ENCODE measurements at places on chromosomes 2 and 18.

DNA sequence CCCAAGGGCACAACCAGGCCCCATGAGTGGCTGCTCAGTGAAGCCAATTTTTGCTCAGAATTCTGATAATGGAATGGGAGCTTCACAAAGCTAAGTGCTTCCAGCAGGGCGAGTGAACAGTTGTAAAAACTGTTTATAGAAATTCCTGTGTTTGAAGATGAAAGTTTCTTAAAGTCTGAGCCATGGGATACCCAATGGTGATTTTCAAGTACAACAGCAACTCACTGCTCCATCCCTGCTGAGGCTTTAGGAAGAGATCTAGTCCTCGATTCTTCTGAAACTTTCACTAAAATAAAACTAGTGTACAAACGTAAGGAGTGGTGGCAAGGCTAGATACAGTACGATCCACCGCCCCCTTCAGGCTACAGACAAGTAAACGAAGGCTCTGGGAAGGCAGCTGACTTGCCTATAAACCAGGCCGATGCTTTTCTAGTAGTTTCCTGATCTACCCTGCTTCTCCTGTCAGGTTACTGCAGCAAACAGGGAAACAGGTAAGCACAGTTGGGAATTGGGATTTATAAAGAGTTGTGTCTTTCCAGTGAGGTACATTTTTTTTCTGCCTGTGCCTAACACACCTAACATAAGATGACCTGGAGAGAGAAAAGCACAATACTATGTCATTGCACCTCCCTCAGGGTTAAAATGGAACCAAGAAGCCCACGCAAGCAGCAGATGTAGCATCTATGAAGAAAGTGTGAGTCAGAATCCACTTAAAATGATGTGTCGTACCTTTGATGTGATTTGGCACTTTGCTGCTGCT, 108.7 kb downstream of the UXS1 start:
- DNase-seq: peak; percentile 66

GRCh38 chr2:128374001-128374710, 55.5 kb upstream of the HS6ST1 start:
- peak; percentile 95 for DNase-seq

- DNase-seq: no peak
Observed at GRCh38 chr2:54963476-54963875, 86.8 kb downstream of the RTN4 start.

GRCh38 chr2:237896507-237896892, 37.1 kb downstream of the RAMP1 start:
- peak; percentile 49 for DNase-seq

DNA sequence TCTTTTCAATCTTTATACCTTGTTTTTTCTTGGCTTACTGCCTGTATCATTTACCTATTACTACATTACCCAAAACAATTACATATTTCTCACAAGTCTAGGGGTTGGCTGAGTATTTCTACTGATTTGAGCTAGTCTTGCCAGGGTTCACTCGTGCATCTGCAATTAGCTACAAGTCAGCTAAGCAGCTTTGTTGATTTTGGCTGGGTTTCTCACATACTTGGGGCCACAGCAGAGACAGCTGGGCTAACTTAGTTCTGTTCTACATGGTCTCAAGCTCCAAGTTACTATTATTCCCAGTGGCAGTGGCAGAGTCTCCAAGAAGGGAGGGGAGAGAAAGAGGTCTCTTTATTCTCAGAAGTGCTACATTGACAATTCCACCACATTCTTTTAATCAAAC, 54.7 kb upstream of the SP5 start:
- peak; percentile 11 for DNase-seq

DNA sequence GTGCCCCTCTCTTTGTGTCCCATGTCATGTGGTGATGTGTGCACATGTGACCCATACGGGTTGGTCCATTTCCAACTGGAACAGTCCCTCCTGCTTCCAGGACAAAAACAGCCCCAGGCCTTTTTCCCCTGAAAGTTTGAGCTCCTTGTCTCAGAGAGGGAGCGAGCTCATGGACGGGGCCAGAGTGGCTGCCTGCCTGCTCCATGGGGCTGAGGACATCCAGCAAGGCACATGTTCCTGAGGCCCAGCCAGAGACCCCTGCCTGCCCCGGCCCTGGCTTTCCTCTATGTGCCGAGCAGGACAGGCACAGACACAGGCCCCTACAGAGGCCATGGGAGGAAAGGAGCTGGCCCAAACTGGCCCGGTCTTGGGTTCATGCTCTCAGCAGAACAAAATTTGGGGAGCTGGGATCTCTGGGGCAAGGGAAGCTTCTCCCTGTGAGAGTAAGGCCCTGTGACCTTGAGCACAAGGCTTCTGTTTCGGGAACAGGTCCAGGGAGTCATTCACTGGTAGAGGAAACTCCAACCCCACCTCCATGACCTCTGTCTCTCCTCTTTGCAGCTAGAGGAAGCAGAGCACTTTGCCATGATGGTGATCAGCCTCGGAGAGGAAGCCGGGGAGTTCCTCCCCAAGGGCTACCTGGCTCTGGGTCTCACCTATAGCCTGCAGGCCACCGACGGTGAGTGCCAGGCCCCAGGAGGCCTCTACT, 105.8 kb upstream of the MCFD2 start:
- DNase-seq: peak; percentile 31

DNA sequence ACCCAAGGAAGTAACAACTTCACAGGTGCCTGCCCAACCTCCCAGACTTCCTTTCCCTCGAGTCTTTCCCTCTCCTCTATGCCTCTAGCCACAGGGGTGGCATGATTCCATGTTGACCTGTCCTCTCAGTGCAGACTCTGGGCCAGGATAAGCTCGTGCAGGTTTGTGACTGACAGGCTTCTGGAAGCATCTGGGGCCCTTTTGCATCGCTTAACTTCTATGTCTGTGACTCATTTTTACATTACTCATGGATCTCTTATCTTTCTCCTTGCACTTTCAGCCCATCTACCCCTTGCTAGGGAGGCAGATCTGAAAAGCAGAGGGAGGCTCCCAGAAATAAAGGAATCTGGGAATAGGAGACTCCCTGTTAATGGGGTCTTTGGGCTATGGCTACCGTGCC, 98.5 kb upstream of the RIOK3 start:
- DNase-seq: peak; percentile 74

GRCh38 chr2:171491292-171491691, 31.0 kb upstream of the CYBRD1 start:
- DNase-seq: no peak

DNA sequence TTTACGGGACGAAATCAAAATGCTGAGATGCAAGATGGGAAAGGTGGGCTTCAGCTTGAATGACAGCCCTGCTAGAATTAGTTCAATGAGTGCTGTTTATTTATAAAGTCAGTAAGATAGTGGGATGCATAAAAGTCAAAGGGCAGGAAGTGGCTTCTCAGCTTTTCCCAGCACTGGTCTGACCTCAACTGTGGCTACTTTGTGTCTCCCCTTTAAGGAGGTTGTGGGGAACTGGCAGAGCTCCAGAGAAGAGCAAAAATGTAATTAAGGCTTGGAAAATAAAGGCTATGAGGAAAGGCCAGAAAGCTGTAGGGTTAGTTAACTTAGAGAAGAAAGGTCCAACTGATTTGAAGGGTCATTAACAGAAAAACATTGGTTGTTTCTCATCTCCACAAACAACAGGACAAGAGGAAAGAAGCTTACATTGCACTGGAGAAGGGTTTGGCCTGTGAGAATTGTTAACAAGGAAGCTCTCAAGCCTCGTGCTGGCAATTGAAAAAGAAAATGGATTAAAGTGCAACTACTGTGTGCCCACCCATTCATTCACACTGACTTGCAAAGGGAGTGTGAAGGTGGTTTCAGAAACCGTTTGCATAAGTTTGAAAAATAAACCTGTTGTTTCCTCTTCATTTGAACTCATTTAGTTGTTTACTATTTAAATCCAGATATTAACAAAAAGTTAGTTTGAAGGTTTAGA, 68.8 kb upstream of the CD28 start:
- DNase-seq: peak; percentile 60

- peak; percentile 58 for DNase-seq
Observed at GRCh38 chr18:7590826-7591560, 23.9 kb downstream of the PTPRM start.

DNA sequence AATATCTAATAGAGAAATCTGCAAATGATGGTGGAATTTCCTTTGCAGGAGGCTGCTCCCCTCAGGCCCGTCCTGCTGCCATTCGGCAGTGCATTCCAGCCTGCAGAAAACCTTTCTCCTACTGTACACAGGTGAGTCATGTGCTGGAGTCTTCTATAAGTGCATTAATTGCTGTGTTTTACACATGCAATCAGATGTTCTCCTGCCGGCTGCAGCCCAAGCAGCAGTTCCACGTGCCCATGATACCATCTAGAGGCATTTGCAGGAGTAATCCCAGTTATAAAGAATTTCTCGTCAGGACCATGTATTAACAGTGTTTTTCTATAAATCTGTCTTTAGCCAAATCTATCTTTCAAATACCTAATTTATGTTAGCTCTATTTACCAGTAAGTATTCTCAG, 304.7 kb upstream of the HNMT start:
- peak; percentile 4 for DNase-seq

GRCh38 chr2:179592167-179592936, 269.1 kb downstream of the ZNF385B start:
- DNase-seq: peak; percentile 86

GRCh38 chr18:23648940-23649607, 13.6 kb downstream of the ANKRD29 start:
- DNase-seq: no peak

DNA sequence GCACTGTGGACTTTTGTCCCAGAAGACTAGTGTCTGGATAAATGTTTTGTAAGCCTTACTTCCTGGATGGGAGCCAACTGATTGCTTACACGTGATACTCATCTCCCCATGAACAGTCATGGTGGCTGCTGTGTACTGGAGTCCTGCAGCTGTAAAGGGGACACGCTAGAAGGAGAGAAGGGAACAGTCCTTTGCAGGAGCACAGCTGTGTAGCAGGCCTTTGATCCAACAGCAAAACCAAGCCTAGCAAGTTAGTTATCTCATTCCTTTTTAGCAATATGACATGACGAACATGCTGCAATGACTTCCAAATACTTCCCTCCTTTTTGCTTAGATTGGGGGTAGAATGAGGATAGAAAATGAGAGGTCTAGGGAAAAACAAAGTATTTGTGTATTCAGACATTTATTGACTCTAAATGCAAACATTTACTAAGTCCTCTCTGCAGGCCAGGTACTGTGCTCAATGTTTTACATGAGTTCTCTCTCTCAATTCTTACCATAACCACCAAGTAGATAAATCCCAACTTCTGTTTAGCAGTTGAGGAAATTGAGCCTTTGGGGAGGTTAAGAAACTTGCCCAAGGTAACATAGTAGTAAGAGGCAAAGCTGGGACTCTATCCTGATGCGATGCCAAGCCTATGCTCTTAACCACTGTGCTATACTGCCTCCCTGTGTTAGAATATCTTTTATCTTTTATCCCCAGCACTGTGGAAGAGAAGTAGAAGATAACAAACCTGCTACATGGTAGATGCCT, 55.4 kb upstream of the CD28 start:
- peak; percentile 65 for DNase-seq

DNA sequence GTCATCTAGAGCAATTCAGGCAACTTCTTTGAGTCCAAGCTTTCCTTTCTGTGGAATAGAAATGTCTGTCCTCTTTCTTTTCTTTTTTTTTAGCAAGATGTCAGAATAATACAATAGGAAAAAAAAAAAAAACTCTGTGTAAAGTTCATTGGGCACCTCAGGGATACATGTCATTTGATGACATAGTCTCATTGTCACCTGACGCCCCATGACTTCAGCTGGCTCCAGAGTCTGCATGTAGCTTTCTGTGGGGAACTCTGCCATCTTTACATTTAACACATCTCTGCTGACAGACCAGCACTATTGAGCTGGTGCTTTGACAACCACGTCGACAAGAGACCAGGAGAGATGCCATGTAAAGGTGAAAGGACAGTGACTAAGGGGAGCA, 172.5 kb upstream of the KLF7 start:
- no peak for DNase-seq

DNA sequence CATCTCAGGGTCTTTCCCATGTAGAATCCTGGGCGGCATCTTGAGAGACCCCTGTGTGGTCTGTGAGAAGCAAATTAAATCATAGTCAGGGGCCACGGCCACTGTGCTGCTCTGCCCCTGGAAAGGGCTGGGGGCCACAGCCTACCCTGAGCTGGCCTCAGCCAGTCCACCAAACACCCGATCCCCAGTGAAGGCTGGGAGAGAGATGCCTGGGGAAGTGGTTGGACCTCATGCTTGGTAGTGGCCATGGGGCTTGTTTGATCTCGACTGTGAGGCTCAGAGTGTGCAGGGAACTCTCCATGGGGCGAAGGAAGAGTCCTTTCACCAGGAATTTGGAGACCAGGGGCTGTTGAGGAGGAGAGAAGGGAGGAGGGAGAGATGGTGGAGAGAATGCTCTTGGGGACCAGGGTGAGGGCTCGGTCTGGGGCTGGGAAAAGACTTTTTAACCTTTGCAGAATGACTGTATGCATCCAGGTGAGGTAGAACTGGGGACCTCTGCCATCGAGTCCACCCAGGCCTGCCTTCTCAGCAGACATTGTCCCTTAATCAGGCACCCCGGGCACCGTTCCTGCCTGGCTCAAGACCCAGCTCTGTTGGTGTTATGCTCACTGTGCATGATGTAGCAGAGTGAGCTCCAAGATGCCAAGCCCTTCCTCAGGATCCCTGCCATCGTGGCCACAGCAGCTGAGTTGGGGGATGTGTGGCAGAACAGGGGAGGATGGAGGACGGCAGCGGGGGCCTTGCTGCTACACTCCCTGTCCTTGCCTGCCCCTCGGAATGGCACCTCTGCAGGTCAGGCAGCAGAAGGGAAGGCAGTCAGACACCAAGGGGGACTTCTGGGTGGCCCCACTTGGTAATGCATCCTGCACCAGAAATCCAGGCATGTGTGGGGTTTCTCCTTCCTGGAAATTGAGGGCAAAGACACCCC, 249.9 kb downstream of the DYSF start:
- DNase-seq: no peak

DNA sequence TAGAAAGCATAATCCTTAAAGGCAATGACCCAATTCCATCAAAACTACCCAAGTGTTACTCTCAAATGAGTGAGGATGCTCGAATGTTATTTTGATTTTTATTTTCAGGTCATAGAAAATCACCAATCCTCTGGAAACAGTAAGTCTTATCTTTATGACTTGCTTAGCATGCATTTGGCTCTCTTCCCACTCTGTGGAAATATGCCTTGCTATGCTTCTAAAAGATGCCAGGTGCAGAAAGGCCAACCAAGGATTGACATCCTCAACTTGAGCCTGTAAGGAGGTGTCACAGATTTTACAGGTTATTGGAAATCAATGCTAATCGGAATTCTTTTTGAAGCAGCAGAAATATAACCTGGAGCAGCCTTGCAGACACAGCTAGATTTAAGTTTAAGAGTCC, 543.9 kb upstream of the LINC00305 start:
- no peak for DNase-seq

- DNase-seq: peak; percentile 30
Observed at GRCh38 chr2:24818721-24819167, 25.5 kb downstream of the CENPO start.

DNA sequence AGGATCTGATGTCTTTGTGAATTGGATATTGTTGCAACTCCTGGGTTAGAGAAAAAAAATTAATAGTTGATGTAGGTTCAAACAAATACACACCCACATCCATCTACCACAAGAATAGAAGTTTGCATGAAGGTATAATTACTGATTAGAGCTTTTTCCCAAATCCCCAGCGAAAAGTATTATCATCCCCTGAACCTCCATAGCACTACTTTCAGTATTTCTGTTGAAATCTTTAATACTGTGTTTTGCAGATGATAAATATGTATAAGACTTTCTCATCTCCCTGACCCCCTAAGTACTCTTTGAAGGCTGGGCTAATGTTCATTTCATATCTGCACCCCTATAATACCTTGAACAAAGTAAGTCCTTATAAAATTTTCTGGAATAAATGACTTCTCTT, 6.4 kb downstream of the FN1 start:
- peak; percentile 3 for DNase-seq

GRCh38 chr2:231411237-231411636, 15.7 kb downstream of the B3GNT7 start:
- no peak for DNase-seq

GRCh38 chr2:7539077-7539476, 621.9 kb downstream of the RNF144A start:
- no peak for DNase-seq
